ENCODE measurements at places on chromosomes 12 and 14.

DNA sequence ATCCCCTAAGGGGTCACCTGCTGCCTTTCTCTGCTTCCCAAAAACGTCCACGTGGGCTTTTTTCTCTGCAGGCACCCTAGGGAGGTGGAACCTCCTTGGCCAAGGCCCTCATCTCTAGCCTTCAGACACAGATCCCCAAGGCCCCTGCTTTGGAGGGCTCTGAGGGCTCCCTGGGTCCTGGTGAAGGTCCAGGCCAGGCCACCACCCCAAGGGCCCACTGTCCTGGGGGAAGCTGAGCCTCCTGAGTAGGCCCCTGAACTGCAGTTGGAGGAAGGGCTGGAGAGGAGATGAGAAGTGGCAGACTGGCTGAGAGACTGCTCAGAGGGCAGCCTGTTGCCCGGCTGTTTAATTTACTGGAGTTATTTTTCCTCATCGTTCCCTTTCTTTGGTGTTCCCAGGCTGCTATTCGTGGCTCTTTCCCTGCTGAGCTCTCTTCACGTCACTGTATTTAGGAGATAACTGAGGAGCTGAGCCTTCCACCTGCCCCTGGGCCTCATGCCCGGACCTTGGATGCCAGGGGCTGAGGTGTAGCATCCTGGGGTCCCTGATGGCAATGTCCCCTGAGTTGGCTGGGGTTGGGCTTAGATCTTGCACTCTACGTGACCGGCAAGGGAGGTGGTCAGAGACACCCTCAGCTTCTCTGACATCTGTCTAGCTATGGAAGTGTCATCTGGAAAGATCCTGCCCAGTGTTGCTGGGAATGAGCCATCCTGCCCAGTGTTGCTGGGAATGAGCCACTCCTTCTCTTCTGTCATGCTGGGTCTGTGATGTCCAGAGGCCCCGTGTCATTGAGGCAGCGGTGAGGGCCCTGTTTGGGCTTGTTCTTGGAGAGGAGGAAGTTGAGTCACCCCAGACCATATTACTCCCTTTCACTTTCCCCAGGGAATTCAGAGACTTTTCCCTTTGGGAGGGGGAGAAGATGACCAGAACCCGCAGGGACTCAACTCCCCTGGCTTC lies 139.8 kb downstream of the TSPAN9 start:
- no peak for DNase-seq

GRCh38 chr14:53517270-53517960 lies 364.3 kb upstream of the DDHD1 start:
- no peak for DNase-seq

- no peak for DNase-seq
Measured at GRCh38 chr14:29016050-29016900, 249.7 kb downstream of the FOXG1 start.

DNA sequence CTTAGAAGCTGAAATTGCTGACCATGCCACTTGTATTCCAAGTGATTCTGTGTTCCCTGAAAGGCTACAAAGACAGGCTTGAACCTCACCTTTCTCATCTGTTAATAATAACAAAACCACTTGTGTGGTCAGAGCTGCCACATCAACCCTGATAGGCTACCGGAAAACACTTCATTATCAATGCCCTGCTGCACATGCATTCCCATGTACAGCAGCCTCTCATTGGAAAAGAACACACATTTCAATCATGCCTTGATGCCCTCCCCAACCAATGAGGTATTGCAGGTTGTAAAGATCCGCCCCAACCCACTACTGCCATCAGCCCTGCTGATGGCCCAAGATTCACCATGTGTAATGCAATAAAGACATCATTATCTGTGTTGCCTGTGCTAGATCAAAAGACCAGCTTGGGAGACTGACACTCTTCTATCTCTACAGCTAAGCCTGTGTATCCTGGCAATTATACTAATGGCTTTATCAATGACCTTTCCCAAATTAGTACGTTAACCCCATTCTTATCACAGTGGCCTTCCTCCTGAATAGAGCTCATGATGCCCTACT lies 2.8 kb downstream of the GPR19 start:
- no peak for DNase-seq

- no peak for DNase-seq
Measured at GRCh38 chr14:64234877-64235651, 59.1 kb downstream of the ESR2 start.

Measured in CD4-positive, alpha-beta T cell treated with Interleukin-1 beta for 1 hour (primary cell).